Germinal center (tissue), 1 donor: ENCODE measurements at places on chromosomes 7 and 10.

GRCh38 chr10:103888113-103888841, 29.7 kb downstream of the STN1 start:
- DNase-seq, result peak; percentile 57

DNA sequence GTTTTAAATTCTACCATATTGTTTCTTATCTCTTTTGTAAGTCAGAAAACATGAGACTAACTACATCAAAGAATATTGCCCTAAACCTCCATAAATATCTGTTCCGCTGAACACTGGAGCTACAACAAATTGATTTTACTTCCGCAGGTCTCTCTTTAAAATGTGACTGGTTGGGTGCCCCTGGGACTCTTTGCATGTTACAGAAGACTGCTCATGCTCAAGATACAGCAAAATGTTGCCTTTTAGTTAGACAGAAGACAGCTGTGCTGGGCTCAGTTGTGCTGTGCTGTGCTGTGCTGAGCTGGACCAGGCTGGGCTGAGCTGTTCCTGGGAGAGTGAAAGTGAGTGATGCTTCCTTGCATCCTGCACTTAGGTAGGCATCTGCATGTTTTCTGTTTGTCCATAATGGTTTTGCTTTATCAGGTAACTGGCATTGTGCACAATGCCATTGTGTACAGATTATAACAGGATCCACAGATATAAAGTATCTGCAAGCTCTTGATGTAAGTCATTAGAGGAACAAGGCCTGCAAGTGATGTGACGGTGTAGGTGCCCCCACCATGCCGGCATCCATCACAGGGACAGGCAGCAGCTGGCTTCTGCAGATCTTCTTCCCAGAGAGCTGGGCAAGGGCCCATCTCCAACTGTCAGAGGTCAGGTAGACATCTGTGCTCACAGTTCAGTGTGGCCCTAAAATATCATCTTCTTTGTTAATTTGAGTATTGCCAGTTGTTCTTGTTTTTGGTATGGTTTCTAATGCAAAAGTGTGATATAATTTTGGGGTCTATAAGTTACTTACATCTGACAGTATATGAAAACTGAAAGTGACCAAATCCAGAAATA, 972.5 kb upstream of the CELF2 start:
- DNase-seq, result peak; percentile 20

DNA sequence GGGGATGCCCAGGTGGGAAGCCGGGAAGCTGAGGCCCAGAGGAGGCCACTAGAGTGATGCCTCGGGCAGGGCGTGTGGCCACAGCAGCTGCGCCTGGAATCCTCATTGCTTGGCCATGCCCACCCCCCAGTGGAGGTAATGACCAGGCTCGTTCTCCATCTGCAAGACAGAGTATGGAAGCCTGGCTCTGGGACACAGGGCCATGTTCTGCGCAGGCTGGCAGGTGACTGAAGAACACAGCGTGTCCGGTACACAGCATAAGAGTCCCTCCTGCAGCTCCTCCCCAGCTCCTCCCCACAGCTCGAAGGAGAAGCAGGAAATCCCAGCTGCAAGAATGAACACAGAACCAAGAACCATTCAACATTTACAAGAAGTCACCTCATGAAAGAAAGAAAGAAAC, 64.8 kb downstream of the SMURF1 start:
- peak; percentile 7 for DNase-seq

DNA sequence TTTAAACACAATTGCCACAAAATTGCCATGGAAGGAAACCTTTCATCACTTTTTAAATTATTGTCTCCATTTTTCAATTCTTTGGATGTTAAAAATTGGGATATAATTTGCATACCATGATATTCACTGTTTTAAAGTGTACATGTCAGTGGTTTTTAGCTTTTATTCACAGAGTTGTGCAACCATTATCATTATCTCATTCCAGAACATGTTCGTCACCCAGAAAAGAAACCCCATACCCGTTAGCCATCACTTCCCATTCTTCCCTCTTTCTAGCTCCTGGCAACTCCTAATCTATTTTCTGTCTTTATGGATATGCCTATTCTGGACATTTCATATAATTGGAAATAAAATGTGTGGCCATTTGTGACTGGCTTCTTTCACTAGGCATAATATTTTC, 260.3 kb upstream of the FERD3L start:
- no peak for DNase-seq

DNA sequence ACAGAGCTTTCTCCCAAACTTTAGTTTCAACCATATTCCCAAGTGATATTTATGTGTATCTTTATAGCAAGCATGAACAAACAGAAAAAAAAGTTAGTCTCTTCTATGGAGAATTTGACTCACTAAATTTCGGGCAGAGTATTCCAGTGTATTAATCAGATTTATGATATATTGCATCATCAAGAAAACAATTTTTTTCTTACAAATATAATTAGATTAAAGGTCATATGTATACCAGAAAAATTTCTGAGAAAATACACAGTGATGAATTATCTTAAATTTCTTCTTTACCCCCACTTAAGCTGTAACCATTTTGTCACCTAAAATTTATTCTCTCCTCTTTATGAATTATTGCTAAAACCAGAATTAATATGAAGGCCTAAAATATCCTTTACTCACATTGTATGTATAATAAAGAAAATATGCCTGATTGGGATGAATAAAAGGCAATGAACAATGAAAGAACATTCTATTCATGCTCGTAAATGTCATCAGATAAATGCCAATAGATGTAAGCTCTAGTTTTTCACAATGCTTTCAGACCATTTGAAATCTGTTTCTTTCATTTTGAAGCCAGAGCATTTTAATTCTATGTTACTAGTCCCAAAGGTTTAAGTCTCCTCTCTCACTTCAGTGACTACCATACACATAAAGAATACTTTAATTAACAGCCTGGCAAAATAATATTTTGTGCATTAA, 192.1 kb downstream of the HGF start:
- no peak for DNase-seq

- no peak for DNase-seq
Measured at GRCh38 chr10:127735156-127735555, 1.8 kb upstream of the FOXI2 start.

DNA sequence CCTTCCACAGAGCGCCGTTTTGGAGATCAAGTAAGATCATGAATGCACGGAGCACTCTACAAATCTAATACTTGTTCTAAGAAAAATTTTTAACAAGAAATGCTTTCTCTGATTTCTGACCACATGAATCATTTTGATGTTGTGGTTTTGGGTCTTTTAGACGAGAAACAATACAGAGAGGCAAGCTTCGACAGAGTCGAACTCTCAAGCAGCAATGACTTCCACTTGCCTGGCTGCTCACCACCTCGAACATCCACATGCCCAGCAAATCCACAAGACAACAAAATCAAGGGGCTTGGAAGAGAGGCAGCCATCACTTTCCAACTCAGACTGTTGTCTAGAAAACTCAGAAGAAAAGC, 69.4 kb upstream of the GSDME start:
- no peak for DNase-seq

DNA sequence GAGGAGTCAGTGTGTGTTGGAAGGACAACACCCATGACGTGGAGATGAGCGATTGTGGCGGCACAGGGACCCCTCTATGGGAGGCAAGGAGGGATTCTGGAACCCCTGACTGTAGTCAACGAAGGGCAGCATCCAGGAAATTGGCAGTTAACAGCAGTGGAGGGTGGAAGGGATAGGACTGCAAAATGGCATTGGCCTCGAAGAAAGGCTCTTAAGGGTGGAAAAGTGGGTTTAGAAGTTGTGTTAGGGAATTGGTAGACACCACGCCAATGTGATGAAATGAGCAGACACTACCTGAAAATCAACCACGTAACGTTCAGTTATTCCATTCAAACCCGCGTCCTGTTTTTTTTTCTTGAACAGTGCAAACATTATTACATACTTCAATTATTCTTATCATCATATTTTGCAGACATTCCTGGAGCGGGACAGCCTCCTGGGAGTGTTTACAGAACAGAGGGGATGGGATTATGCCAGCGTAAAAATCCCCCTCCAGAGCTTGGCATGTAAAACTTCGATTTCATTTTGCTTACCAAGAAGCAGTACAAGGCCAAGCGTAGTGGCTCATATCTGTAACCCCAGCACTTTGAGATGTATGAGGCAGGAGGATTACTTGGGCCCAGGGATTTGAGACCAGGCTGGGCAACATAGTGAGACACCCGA, 272.1 kb downstream of the WDR37 start:
- no peak for DNase-seq

DNA sequence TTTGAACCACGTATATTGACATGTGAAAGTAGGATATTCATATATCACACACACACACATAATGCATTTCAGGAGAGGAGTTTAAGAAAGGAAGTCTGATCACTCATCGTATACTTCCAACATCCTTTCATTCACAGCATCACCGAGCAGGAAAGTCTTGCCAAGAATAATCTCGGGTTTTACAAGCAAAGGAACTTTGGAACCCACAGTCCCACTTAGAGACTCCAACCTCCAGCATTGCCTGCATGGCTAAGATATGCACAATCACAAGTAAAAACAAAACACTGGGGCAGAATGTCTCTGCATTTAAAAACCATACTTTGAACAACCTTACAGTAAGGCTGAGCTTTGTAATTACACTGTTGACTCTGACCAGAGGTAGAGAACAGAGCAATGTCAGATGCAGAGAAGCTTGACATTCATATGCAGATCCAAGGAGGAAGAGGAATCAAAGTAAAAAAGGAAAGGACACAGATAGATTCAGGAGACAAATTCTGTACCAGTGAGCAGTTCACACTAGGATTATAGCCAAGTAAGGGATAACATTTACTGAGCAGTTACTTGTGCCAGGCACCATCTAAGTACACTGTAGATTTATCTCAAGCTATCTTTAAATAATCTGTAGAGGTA, 14.8 kb downstream of the THSD7A start:
- no peak for DNase-seq

DNA sequence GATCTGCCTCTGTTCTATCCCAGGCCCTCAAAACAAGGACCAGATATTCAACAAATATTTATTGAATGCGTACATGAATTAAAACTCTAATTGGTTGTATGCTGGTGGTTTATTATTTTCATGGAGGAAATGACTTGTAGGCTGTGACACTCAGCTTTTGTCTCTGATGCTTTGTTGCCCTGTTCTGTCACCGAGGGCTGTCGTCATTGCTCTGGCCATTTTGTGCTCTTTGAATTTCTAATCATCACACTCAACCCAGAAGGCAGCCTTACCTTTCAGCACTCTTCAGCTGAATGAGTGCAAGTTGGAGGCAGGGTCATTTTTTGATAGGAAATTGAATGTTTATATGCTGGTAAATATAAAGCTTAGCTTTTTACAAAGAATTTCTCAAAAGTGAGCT, 14.5 kb downstream of the SRGN start:
- DNase-seq, result no peak

GRCh38 chr10:27680691-27681605, 64.7 kb downstream of the MKX start:
- DNase-seq, result no peak

- peak; percentile 72 for DNase-seq
Measured at GRCh38 chr10:6014241-6014761, 37.0 kb upstream of the IL15RA start.

DNA sequence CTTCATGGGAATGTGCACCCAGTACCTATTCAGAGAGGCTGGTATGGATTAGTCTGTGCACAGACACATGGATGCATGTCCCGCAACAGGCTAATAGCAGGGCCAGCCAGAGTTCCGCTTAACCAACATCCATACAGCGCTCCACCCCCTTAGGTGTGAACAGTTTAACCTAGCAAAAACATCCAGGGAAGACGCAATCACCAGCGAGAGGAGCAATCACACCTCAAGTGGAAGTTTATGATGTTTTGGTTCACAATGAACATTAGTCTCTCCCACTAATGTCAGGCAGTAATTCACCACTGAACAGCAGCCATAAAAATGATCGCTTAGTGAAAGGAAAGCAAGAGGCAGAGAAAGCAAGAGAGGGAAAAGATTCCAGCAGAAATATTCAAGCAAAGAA, 91.1 kb downstream of the PLXNA4 start:
- no peak for DNase-seq

GRCh38 chr7:69878591-69878990, 280.3 kb downstream of the AUTS2 start:
- no peak for DNase-seq

GRCh38 chr10:89002226-89002978, 11.8 kb downstream of the FAS start:
- no peak for DNase-seq

- DNase-seq, result no peak
Measured at GRCh38 chr7:29839302-29839701, 33.0 kb downstream of the WIPF3 start.

- DNase-seq, result no peak
Measured at GRCh38 chr7:96400001-96400400, 78.1 kb upstream of the SLC25A13 start.

DNA sequence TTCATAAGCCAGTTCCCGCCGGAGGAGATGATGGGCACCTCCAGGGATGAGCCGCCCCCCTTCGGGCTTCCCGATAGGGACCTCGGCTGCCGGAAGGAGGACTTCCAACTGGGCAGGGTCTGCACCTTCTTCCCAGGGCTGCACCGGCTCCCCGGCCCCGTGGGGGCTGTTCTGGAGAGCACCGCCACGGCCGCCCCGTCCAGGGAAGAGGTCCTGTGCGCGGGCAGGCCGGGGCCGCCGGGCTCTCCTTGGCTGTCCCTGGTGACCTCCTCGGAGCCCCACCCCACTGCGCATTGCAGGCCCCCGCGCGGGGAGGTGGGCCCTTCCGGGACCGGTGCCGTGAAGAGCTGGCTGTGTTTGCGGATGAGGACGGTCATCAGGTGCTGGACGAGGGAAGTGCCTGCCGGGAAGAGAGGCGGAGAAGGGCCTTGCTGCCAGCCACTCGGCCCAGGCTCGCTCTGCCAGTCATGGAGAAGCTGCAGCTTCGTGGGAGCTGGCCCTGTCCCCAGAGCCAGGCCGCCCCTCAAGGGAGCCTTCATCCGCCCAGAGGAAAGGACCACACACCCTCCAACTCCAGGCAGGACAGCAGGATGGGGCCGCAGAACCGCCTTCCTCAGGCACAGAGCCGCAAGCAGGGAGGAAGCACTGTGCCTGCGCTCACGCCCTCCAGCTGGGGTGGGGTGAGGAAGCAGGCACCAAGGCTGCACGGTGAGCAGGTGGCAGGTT, 144.4 kb downstream of the MAPK8 start:
- DNase-seq, result no peak

GRCh38 chr7:156195276-156195675, 383.0 kb upstream of the SHH start:
- no peak for DNase-seq

GRCh38 chr10:59557642-59558041, 152.0 kb downstream of the SLC16A9 start:
- DNase-seq, result no peak

DNA sequence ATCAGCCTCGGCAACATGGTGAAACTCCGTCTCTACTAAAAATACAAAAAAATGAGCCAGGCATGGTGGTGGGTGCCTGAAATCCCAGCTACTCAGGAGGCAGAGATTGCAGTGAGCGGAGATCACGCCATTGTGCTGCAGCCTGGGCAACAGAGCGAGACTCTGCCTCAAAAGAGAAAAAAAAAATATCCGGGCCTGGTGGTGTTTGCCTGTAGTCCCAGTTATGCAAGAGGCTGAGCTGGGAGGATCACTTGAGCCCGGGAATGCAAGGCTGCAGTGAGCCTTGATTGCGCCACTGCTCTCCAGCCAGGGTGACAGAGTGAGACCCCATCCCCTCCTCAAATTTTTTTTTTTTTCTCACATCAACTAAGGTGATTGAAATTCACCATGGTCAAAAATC, 42.8 kb downstream of the CDC123 start:
- DNase-seq, result no peak

GRCh38 chr7:17301471-17302456, 3.3 kb downstream of the AHR start:
- no peak for DNase-seq
